ENCODE measurements at places on chromosomes 12 and 14. TPM values are rescaled to one million over a fixed set of nuclear protein-coding genes. Genes with fewer than 3 reads are reported as not detected.

Gene DLK1
- polyA plus RNA-seq = 9.2 TPM

DNA sequence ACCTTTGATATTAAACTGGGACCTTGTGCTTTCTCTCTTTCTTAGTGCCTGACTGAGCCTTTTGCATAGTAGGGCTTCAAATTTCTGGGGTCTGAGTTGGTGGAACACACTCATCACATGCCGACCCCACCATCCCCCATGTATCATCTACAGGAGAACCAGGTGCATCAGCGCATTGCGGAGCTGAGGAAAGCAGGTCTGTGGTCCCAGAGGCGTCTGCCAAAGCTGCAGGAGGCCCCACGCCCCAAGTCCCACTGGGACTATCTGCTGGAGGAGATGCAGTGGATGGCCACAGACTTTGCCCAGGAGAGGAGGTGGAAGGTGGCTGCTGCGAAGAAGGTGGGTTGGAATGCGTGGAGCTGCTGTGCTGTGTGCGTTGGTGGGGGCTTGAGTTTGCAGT is 37.8 kb downstream of the EP400 start:
- no peaks in the 10 kb centered on the region for H3K27me3 ChIP-seq
- H3K4me1 ChIP-seq = no peaks in the 10 kb centered on the region
- no peak for DNase-seq
- peaks cover 4% of the 10 kb centered on the region for H3K36me3 ChIP-seq
- no peak overlapping the region for H3K27ac ChIP-seq

DNA sequence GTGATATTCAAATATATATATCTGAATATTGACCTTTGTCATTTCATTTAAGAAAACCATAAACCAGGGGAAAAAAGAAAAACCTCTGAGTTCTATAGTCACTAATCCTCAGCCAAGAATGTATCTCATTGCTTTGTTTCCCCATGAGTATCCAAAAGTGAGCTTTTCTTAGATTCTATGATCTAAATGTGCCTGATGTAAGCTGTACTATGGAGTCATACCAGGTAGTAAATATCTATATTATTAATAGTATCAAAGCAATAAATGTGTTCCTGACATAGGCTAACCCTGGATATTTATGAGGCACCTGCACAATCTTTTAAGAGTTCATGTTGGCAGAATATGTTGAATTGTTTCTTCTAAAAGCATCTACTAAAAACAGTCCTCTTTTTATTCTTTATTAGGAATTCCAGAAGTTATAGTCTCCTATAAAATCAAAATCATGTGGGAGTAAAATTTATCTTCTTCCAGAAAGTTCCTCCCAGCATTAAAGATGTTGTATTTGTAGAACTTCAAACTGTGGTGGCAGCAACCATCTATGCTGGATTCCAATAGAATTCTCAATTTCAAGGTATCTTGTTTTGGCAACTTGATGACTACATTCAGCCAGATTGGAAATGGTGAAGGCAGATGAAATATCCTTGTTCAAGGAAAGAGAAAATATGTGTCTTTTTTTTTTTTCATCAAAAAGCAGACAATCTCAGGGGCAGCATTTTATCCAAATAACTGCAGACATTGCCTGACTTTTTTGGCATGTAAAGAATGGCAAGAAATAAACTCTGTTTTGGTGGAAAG is 139.7 kb upstream of the RASSF8 start:
- H3K4me1 ChIP-seq = no peaks in the 10 kb centered on the region
- H3K36me3 ChIP-seq = no peaks in the 10 kb centered on the region
- H3K27ac ChIP-seq = no peak overlapping the region
- no peak for DNase-seq
- H3K4me3 ChIP-seq = no peak overlapping the region

Gene OTX2
- polyA plus RNA-seq = not detected

DNA sequence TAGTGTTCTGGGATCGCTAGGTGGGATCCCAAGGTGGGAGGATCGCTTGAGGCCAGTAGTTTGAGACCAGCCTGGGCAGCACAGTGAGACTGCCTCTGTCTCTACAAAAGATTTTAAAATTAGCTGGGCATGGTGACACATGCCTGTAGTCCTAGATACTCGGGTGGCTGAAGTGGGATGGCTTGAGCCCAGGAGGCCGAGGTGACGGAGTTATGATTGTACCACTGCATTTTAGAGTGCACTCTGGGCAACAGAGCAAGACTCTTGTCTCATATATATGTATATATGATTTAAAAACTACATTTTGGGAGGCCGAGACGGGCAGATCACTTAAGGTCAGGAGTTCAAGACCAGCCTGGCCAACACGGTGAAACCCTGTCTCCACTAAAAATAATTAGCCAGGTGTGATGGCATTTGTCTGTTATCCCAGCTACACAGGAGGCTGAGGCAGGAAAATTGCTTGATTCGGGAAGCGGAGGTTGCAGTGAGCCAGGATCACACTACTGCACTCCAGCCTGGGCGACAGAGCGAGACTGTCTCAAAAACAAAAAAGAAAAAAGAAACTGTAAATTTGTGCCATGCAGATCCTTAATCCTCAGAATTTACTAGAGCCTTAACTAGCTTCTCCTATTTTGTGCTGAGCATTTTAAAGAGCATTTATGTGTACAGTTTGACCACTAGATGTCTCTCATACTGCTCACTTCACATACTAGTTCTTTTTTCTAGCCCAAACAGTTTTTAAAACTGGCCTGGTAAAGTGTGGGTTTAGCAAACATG is 114.8 kb downstream of the MON2 start:
- no peaks in the 10 kb centered on the region for H3K4me1 ChIP-seq
- H3K27me3 ChIP-seq = no peaks in the 10 kb centered on the region
- no peak overlapping the region for H3K27ac ChIP-seq
- DNase-seq = no peak
- H3K4me3 ChIP-seq = no peak overlapping the region

Gene SOAT2
- polyA plus RNA-seq = 0.07 TPM

GRCh38 chr12:1662761-1663439 is 28.0 kb upstream of the ADIPOR2 start:
- peaks cover 3% of the 10 kb centered on the region for H3K27me3 ChIP-seq
- H3K4me1 ChIP-seq = peaks cover 24% of the 10 kb centered on the region
- no peak for DNase-seq
- peak overlapping the region; percentile 36 for H3K27ac ChIP-seq
- H3K36me3 ChIP-seq = no peaks in the 10 kb centered on the region

DNA sequence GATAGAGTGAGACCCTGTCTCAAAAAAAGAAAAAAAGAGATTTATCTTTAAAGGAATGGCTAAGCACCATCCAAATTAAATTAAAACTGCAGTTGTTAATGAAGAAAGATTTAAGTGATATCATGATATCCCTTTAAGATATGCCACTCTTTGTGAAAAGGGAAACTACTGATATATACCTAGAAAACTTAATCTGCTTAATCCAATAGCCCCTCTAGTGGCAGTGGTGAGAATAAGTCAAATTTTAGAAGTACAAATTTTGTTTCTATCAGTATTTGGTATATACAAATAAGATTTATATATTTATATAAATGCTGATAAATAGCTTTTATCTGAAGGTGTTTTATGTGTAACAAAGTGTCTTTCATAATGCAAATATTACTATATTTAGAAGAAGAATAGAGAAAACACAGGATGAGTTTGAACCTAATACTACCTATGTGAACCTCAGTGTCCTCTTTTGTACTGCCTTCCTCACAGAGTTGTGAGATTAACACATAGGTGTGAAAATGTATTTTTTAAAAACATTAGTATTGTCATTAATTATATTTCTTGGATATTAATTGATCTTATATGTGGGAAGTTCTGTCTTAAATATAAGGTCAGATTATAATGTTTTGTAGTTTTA is 51.4 kb upstream of the GARIN2 start:
- no peak overlapping the region for H3K4me3 ChIP-seq
- no peaks in the 10 kb centered on the region for H3K27me3 ChIP-seq
- DNase-seq = no peak
- no peaks in the 10 kb centered on the region for H3K4me1 ChIP-seq

GRCh38 chr12:46555406-46555852 is 182.9 kb upstream of the SLC38A2 start:
- peaks cover 52% of the 10 kb centered on the region for H3K4me1 ChIP-seq
- no peaks in the 10 kb centered on the region for H3K36me3 ChIP-seq
- no peak overlapping the region for H3K4me3 ChIP-seq
- no peak for DNase-seq

Gene ERP27
- polyA plus RNA-seq = 0.08 TPM

GRCh38 chr14:88998027-88998426 is 173.6 kb downstream of the TTC8 start:
- H3K36me3 ChIP-seq = no peaks in the 10 kb centered on the region
- no peaks in the 10 kb centered on the region for H3K27me3 ChIP-seq
- no peaks in the 10 kb centered on the region for H3K4me1 ChIP-seq
- no peak overlapping the region for H3K4me3 ChIP-seq

Data from psoas muscle (tissue), 8 donors.